ENCODE measurements at places on chromosomes 1 and 21.

GRCh38 chr21:44427241-44428120 is 27.8 kb upstream of the LRRC3 start:
- DNase-seq = no peak

DNA sequence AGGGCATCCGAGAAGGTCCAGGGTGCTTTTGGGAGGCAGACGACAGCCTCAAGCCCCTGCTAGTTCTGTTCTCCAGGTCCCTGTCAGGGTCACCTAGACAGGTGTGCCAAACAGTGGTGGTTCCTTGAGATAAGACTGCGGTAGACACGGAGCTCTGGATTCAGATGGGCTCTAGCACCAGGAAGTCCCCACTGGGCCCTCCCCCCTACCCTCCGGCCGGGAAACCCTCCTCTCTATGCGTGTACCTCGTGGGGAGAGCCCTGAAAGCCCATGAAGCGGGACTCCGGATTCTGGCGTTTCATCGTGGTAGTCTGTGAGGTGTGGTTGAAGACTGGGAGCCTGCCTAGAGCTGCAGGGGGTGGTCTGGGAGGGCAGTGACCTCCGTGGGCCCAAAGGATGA is 2.1 kb upstream of the KCNA2 start:
- no peak for DNase-seq

- no peak for DNase-seq
These were observed 19.4 kb downstream of the ZBTB40 start for GRCh38 chr1:22471078-22471477.

DNA sequence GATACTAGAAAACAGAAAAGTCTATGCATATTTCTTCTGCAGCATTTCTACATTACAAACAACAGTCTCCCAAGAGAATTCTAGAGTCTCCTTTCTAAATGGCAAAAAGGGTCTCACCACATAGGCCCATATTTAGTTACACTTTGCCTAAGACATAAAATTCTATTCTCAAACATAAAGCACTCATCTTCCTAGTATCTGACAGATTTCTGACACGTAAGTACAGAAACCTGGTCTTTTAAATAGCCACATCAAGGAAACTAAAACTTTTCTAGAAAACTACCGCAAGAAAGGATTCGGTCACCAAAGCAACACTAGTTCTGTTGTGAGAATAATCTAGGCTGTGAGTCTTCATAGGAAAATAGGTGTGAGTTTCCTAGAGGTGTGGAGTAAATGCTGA is 33.6 kb upstream of the CTSK start:
- no peak for DNase-seq

DNA sequence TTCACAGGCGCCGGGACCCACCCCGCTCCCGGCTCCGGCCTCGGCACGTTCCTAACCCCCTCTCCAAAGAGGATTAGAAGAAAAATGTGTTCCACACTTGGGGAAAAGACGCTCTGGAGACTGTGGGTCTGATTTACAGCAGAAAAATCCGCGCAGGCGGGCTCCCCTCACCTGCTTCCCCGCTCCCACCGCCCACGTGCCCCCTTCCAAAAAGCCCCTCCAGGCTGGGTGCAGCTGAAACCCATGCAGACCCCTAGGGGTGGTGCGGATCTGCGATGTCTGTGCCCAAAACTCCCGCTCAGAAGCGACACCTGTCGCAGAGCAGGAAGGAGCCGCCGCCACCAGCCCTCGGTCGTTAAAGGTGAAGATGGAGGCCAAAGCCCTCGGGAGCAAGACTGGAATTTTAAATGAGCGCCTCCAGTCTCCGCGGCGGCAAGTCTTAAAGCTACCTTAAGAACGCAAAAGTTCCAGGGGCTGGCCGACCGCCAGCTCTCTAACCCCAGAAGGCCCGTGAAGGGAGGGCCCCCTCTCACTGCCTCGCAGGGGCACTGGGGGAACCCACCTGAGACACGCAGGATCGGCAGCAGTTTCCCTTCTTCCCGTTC is 688 bp upstream of the CHD5 start:
- DNase-seq = no peak

GRCh38 chr1:33094971-33095604 is 14.1 kb downstream of the AZIN2 start:
- DNase-seq = peak; percentile 31

DNA sequence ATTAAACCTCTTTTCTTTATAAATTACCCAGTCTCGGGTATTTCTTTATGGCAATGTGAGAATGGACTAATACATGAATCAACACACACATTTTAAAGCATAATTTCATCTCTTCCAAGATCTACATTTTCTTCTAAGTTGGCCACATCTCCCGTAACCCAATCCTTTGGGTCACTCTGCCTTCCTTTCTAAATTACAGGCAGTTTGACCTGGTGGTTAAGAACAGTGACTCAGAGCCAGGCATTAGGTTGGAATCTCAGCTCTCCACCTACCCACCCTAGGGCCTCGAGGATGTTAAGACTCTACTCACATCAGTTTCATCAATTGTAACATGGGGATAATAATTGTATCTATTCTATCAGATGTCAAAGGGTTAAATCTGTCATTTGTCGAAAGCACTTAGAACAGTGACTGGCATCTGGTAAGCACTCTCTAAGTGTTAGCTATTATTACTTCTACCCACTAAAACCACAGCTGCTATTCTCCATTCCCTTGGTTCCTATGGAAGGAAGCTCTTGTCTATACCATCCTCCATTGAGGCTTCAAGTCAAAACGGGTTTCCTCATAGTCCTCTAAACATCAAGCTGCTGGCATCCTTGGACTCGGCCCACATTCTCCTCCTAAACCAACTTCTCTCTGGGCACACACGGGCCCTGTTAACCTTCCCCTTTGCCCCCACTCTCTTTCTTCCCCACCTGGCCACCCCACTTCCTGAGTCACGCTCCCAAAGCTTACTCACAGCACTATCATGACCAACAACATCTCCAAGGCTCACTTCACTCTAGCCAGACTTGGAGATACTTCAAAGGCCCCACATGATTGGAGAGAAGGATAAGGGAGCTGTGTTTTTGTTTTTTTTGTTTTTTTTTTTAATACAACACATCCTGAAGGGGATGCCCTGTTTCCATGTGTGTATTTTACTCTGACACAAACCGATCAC is 116.9 kb downstream of the TGFBR3 start:
- no peak for DNase-seq
